ENCODE measurements at places on chromosomes 7 and 10.

- DNase-seq: no peak
Measured at GRCh38 chr7:46791188-46791587, 790.7 kb downstream of the TNS3 start.

DNA sequence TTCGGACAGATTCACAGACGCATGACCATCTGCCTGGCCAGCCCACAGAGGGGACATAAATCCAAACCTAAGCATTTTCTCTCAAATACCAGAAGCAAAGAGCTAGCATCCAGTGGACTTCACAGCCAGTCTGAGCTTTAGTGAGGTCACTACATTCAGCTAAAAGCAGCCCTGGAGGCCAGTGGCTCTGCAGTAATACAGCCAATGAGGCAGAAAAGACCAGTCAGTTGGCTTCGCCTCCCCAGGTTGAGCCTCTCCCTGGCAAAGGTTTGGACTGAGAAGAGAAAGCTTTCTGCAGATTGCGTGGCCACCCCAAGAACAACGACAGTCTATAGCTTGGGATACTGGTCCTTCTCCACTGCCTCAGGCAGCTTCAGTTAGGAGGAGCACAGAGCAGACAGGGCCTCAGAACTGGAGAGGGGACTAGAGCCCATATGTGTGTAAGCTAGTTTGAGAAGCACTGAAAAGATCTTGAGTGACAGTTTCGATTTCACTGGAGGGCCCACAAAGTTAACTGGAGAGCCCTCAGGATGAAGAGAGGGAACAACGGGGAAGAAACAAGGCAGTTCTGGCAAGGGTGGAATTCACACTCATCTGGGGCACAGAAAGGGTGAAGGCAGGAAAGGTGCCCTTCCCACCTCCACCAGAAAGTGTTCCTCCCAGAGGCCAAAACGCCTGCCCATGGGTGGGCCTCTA lies 3.8 kb downstream of the WDR91 start:
- no peak for DNase-seq

DNA sequence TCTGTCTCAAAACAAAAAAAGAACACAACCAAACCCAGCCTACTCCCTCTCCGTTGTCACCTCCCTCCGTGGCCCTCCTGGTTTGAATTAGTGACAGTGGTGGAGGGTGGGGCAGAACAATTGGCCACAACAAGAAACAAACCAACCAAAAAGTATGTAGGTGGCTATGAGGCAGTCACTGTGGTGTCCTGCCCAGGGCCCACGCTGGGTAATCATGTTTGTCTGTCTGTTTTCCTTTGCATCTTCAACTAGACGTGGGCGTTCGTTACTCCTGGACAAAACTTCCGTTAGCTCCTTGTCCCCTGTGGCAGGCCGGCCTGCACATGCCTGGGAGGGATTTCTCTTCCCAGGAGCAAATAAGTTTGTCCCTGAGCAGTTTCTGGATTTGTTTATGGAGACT lies 78.4 kb downstream of the XRCC2 start:
- DNase-seq: no peak

- no peak for DNase-seq
Measured at GRCh38 chr7:101294039-101294831, 27.4 kb downstream of the IFT22 start.

GRCh38 chr7:94092980-94093379 lies 88.8 kb upstream of the BET1 start:
- no peak for DNase-seq

DNA sequence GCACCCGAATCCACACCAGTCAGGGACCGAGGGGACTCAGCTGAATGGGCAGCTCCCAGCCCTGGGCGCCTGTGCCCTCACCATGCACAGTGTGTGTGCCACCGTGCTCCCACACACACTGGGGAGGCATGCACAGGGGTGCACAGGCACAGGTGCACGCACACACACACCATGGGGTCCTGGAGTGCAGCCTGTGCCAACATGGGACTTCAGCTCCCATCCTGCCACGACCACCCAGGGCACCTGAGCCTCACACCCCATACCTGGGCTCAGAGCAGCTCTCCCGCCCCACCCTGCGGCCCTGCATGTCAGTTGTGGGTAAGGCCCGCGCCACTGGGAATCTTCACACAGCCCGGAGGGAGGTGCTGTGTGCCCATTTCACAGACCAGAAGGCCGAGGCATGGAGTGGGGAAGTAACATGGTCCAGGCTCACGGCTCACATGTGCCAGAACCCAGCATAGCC lies 8.0 kb downstream of the ELFN1 start:
- DNase-seq: no peak

- no peak for DNase-seq
Measured at GRCh38 chr10:123537188-123537961, 128.8 kb upstream of the GPR26 start.
